ENCODE measurements at places on chromosomes 1 and 21.
A peak's percentile ranks its signal among the peaks of the same experiment; 100 is the strongest.

DNA sequence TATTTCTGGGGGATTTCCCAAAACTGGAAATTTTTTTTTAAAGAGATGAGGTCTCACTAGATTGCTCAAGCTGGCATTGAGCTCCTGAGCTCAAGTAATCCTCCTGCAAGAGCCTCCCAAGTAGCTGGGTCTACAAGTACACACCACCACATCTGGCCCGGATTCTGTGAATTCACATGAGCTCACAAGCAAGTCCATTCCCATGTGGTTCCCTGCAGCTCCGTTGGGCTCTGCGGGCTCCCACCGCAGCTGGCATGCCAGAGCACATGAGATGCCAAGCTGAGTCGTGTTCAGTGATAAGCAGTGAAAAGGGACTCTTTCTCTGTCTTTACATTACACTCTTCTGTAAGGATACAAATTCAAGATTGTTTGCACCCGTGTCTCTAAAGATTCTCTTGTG is 21.9 kb upstream of the TTF2 start:
- no peak for DNase-seq

DNA sequence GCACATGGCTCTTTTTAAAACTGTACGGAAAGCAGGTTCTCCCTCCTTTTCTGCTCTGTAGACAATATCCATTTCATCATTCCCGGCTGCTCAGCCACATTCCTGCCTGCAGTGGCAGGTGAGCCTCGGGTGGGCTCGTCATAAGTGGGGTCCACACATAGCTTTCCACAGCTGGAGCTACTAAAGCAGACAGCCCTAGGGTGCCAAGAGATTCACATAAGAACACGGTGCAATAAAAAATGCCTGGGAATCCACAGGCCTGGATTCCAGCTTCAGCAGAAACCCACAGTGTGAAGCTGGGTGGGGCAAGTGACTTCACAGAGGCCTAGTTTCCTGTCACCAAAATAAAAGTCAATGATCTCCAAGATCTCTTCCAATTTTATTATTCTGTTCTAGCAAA is 96.4 kb downstream of the MIS18A start:
- DNase-seq, result no peak

- DNase-seq, result no peak
These were observed 242.7 kb upstream of the JUN start for GRCh38 chr1:59026472-59026948.

DNA sequence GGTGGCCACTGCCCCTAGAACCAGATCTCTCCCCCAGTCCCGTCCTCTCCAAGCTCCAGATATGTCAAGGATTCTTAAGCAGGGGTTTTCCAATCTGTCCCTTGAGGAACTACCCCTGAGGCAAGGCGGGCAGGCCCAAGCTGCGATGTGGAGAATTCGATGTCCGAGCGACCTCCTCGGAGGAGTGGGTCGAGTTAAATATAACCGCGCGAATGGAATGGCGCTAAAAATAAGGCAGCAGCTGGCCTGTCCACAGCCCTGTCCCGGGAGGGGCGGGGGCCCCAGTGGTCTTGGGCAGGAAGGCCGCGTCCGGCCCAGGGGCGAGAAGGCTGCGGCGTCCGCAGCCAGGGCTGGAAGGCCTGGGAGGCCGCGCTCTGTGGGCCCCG is 5.8 kb upstream of the FOXD3 start:
- no peak for DNase-seq

- no peak for DNase-seq
These were observed 13.7 kb upstream of the EPS8L3 start for GRCh38 chr1:109777436-109777835.

DNA sequence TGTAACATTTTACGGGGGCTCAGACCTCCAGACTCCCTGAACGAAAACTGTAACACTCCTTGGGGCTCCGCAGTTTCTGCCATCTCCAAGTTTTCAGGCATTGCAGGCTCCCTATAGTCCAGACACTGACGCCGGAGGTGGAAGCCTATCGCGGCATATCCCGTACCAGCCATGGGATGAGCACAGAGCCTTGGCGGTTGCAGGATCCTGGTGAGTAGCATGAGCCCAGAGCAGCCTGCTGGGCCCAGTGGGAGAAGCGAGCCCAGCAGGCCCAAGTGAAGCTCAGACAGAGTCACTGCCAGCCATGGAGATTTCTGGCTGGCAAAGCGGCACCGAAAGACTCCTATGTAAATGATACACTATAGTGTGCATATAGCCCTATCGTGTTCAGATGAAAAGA is 446.8 kb downstream of the COL11A1 start:
- no peak for DNase-seq

DNA sequence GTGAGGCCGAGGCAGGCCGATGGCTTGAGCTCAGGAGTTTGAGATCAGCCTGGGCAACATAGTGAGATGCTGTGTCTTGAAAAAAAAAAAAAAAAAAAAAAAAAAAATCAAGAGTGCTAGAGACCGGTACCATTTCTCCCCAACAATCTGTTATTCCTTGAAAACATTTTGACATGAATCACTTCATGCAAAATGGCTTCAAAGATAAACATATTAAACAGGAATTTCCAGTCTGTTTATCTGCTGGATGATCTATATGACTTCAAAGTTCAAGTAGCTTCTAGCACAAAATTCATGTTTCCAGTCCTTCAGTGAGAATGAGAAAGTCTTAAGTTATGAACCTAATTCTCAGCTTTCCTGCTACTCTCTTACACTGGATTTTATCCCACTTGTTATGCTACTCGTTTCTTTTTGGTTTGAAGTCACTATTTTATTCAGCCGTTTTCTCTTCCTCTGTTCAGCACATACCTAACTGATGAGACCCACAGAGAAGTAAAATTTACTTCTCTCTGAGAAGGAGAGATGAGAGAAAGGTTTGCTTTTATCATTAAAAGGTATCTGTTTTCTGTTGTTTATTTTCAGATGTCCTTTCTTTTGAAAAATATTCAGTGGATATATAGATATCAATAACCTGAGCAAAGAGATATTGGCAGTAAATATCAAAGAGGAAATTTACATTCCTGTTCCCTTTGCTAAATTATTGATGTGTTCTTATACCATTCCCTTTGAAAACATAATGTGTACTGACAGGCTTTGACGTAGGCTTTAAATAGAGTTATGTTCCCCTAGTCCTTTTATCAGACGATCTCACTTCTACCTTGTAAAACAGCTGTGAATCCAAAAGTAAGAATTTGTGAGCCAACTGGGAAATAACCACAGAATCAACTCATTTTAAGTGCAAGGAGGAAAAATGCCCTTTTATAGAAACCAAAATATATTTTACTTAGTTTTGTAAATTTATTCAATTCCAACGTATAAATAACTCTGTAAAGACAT is 38.2 kb downstream of the CD46 start:
- DNase-seq, result no peak

DNA sequence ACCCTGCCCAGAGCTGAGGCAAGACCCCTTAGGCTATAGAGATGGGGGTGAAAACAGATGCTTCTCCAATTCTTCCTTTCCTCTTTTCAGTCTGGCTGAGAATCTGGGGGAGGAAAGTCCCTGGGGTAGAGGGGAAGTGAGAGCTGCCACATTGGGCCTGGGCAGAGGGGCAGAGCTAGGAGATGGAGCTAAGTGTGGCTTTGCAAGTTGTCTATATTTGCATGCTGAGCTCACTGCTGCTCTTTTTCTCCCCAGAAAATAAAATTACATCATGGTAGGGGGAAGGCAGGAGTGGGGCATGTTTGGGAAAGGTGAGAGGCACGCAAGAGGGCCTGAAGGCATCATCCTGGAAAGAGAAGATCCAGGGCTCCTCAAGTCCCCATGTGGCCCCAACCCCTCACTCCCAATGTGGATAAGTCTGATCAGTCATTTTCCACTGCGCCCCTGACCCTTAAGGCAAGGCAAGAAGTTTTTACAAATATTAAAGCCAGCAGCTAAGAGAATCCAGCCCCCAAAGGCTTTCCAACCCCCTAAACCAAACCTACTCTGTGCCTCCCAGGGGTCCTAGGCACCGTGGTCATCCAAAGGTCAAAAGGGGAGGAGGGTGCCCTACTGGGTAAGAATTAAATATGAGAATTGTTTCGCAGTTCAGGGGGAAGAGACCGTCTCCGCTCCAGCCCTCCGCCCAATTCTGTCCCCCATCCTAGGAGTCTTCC is 500 bp upstream of the PEA15 start:
- no peak for DNase-seq

GRCh38 chr1:174967845-174968705 is 31.7 kb upstream of the CACYBP start:
- no peak for DNase-seq

DNA sequence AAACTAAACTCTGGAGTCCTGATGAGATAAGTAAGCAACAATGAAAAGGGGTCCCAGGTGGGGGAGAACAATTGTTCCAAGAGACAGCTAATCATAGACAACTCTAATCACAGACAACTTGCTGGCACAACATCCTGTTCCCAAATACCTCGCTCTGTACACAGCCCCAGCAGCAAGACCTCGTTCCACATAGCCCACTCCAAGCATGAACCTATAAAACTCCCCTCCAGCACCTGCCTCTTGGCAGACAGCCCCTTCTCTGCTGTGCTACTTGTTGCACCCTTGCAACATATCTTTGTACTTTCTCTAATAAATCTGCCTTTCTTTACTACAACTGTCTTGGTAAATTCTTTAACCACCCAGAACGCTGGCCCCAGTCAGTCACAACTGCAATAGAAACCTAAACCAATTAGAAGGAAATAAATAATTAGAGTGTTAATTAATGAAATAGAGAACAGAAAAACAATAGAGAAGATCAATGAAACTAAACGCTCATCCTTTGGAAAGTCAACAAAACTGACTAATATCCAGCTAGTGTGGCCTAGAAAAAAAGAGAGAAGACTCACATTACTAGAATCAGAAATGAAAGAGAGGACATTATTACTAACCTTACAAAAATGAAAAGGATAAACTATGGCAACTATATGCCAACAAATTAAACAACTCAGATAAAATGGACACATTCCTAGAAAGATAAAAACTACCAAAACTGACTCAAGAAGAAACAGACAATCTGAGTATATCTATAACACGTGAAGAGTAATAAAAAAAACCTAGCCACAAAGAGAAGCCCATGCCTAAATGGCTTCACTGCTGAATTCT is 36.1 kb downstream of the LRRC40 start:
- DNase-seq, result no peak

GRCh38 chr1:45423906-45424678 is 66.9 kb downstream of the TESK2 start:
- DNase-seq, result no peak

DNA sequence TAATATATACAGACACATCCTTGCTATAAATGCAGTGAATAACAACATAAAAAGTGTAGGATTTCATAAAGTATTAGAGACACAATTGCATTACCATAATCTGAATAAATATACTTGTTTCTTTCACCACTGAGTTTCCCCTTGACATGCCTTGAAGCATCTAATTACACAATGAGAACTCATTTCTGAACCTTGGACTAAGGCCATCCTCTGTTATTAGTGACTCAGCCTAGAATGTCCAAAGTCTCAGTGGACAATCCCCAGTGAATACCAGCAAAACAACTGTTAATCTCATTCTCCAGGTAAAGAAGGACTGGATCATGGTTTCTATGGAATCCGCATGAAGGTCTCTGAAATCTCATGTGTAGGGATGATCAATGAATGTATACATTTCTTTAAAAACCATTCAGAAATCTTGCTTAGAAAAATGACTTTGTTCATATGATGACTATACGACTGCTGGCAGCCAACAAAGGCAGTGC is at the start of gene OR2L5:
OR2L5 (plus strand) TSS at position 432 of the 482 bp plus-strand sequence. CDS start 8,288 bp downstream, outside the sequence.
- DNase-seq, result no peak

DNA sequence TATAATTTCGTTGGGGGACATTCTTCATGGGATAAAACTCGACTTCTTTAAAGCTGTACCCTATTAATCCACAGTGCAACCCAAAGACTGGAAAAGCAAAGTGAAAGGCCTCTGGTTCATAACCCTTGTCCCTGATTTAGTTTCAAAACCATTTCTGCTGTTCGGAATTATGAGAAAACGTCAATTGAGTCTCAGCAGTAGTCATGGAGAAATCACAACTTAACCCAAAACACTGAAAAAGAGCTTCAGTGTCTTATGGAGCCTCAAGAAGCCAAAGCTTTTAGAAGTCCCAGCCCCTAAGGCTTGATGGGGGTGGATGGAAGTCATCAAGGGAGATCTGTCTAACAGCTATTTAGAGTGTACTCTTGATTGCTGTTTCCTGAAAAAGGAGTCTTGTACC is 73.5 kb upstream of the VCAM1 start:
- no peak for DNase-seq

DNA sequence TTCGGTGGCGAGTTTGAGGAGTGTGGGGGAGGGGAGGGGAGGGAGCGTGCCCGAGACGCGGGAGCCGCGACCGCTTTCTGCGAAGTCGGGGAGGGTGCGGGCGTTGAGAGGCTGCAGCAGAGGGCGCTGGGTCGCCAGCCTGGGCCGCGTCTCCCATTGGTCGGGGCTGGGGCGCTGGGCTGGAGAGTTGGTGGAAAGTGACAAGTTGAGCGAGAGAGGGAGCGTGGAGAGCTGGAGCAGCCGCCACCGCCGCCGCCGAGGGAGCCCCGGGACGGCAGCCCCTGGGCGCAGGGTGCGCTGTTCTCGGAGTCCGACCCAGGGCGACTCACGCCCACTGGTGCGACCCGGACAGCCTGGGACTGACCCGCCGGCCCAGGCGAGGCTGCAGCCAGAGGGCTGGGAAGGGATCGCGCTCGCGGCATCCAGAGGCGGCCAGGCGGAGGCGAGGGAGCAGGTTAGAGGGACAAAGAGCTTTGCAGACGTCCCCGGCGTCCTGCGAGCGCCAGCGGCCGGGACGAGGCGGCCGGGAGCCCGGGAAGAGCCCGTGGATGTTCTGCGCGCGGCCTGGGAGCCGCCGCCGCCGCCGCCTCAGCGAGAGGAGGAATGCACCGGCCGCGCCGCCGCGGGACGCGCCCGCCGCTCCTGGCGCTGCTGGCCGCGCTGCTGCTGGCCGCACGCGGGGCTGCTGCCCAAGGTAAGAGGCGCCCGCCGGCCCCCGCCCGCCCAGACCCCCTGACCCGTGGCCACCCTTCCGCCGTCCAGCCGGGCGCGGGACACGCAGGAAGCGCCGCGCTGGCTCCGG is at the start of gene ROR1:
ROR1 (plus strand) TSS at position 203 of the 802 bp plus-strand sequence.
- peak; percentile 67 for DNase-seq

GRCh38 chr21:19810779-19811178 is 1187.4 kb upstream of the NCAM2 start:
- no peak for DNase-seq

DNA sequence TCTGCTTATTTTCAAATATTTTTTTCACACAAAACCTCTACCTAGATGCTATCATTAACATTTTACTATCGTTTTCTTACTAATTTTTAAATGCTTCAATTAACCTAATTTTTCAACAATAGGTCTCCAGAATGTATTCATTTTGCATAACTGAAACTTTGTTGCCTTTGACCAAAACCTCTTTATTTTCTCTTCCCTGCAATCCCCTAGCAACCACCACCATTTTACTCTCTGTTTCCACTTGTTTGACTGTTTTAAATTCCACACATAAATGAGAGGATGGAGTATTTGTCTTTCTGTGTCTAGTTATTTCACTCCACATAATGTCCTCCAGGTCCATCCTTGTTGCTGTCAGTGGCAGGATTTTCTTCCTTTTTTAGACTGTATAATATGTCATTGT is 9.5 kb upstream of the F13B start:
- DNase-seq, result no peak

GRCh38 chr1:95003433-95003738 is 69.4 kb downstream of the ALG14 start:
- no peak for DNase-seq

Data from NCI-H1436 (cell line).